ENCODE measurements at places on chromosomes 1 and 21. TPM values are rescaled to one million over a fixed set of nuclear protein-coding genes. Genes with fewer than 3 reads are reported as not detected.

The RASAL2 gene
- not detected for total RNA-seq

DNA sequence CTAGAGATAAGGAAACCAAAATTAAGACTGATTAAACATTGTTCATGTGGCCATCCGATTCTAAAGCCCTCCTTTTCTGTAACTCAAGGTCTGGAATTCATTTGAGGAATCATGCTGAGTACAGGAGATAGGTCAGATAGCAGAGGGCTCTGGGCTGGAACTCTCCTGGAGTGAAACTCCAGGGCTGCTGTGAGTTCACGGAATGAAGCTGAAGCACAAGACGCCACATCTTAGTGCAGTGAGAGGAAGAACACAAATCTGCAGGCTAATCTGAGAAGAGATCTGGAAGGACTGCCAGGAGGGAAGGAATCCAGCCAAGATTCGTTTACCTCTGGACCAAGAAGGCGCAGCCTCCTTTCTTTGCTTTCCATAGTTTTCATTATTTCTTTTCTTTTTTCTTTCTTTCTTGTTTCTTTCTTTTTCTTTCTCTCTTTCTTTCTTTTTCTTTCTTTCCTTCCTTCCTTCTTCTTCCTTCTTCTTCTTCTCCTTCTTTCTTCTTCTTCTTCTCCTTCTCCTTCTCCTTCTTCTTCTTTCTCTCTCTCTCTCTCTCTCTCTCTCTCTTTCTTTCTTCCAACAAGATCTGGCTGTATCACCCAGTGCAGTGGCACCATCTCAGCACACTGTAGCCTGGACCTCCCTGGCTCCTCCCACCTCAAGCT lies 74.8 kb upstream of the ATP1B1 start:
- no peak overlapping the region for H3K27ac ChIP-seq
- DNase-seq = no peak
- no peaks in the 10 kb centered on the region for H3K27me3 ChIP-seq
- H3K4me1 ChIP-seq = no peaks in the 10 kb centered on the region
- no peaks in the 10 kb centered on the region for H3K36me3 ChIP-seq

DNA sequence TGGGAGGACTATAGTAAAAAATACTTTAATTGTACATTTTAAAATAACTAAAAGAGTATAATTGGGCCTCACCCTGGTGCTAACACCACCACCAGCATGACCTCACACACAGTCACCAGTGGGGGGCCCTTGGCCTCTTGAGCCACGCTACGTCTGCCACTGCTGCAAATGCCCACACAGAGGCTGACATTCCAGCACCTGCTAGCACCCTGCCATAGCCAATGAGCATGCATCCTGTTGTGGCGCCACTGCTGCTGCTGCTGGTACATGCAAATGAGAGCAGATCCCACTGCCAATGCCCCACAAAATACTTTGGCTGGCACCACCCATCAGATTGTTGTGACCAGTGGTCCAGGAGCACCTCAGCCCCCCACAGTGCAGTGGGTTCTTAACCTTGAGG lies 31.5 kb upstream of the TNR start:
- no peak overlapping the region for H3K27ac ChIP-seq
- peaks cover 3% of the 10 kb centered on the region for H3K27me3 ChIP-seq
- no peak for DNase-seq
- no peaks in the 10 kb centered on the region for H3K4me1 ChIP-seq
- H3K4me3 ChIP-seq = no peak overlapping the region

GRCh38 chr1:27574871-27575831 lies 28.8 kb downstream of the AHDC1 start:
- peaks cover 2% of the 10 kb centered on the region for H3K27me3 ChIP-seq
- no peak overlapping the region for H3K4me3 ChIP-seq
- H3K27ac ChIP-seq = no peak overlapping the region
- no peaks in the 10 kb centered on the region for H3K36me3 ChIP-seq
- no peak for DNase-seq

DNA sequence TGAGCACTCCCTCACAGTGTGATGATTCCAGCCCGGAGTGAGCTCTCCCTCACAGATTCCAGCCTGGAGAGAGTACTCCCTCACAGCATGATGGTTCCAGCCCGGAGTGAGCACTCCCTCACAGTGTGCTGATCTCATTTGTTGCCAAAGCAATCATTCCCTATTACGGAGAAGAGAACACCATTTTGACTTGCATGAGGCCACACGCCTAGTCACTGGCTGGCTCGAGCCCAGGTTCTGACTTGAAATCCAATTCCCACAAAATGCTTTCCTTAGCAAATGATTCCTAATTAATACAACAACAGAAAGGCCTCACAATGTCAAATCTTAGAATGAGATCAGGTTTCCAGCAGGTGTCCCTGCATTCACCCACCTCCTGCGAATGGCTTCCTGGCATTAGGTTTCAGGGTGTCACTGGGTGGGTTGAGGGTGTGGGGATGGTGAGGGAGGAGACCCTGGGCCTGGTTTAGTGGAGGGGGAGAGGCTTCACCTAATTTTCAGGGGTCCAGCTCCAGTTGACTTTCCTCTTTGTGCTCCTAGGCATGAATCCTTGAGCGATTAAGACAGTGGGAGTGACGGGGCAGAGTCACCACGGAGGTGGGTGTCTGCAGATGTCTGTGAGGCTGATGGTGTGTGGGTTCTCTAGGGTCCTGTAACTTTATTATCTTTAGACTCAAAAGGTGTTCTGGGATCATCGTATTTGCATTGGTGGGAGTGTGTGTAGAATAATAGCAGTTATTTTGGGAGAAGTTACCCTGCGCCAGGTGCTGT lies 158.5 kb downstream of the KCNJ6 start:
- no peak overlapping the region for H3K27ac ChIP-seq
- no peak overlapping the region for H3K4me3 ChIP-seq
- no peaks in the 10 kb centered on the region for H3K27me3 ChIP-seq
- DNase-seq = no peak
- H3K36me3 ChIP-seq = no peaks in the 10 kb centered on the region

DNA sequence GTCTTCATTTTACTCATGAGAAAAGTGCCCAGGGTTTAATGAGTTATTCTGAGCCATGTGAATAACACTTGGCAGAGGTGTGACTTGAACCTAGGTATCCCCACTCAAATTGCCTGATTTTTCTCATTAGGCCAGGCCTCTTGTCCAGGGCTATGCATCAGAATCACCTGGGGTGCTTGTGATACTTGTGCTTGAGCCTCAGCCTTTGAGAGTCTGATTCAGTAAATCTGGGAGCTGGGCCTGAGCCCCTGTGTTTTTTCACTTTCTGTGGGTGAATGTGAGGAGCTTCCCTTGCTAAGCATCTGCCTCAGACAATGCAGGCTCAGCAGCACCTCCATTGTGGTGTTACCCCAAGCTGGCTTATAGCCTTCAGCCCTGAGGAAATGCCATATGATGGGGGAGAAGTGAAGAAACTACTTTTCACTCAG lies 127.1 kb downstream of the S1PR1 start:
- H3K36me3 ChIP-seq = no peaks in the 10 kb centered on the region
- H3K4me3 ChIP-seq = no peak overlapping the region
- no peak overlapping the region for H3K27ac ChIP-seq
- no peaks in the 10 kb centered on the region for H3K27me3 ChIP-seq
- no peak for DNase-seq

- H3K27ac ChIP-seq = no peak overlapping the region
- no peak overlapping the region for H3K4me3 ChIP-seq
- H3K36me3 ChIP-seq = no peaks in the 10 kb centered on the region
- no peaks in the 10 kb centered on the region for H3K27me3 ChIP-seq
These were observed 507.8 kb upstream of the USP24 start for GRCh38 chr1:55723001-55723400.

Data from CD4-positive, CD25-positive, alpha-beta regulatory T cell (primary cell).